ENCODE measurements at places on chromosomes 1 and 21. TPM values are rescaled to one million over a fixed set of nuclear protein-coding genes. Genes with fewer than 3 reads are reported as not detected.

GRCh38 chr1:98897479-98897878 is 107.2 kb downstream of the PLPPR5 start:
- no peak for DNase-seq

GRCh38 chr1:201353186-201353940 is 24.1 kb downstream of the TNNT2 start:
- no peak for DNase-seq

The SHE gene
- polyA plus RNA-seq, result 8.3 TPM

The OLFML3 gene
- 220 TPM for polyA plus RNA-seq

DNA sequence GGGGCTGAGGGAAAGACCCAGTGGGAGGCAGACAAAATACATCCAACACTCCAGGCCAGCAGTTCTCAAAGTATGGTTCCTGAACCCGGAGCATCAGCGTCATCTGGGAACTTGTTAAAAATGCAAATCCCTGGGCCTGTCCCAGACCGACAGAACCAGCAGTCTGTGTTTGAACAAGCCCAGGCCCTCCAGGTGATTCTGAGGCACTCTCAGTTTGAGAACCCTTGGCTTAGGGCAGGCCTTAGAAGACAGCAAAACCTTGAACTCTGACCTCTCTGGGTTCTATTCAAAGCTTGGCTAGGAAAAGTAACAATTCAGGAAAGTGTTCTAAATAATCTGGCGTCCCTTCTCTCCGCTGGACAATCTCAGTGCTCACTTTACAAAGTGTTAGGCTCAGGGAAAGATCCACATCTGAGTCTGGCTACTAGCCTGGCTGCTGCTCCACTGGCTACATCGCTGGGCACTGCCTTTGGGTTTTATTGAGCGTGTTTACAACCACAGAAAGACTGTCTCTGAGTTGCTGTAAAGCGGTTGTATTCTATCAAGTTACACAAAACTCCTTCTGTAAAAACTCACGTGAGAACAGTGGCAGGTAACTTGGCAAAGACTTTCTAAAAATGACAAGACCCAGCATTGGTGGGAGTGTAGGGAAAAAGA is 166.1 kb downstream of the HIVEP3 start:
- DNase-seq, result no peak

The FBLIM1 gene
- 41.4 TPM for polyA plus RNA-seq

GRCh38 chr1:179234863-179235262 is 5.4 kb upstream of the ABL2 start:
- no peak for DNase-seq

GRCh38 chr1:28115267-28115666 is 26.9 kb upstream of the EYA3 start:
- peak; percentile 45 for DNase-seq

DNA sequence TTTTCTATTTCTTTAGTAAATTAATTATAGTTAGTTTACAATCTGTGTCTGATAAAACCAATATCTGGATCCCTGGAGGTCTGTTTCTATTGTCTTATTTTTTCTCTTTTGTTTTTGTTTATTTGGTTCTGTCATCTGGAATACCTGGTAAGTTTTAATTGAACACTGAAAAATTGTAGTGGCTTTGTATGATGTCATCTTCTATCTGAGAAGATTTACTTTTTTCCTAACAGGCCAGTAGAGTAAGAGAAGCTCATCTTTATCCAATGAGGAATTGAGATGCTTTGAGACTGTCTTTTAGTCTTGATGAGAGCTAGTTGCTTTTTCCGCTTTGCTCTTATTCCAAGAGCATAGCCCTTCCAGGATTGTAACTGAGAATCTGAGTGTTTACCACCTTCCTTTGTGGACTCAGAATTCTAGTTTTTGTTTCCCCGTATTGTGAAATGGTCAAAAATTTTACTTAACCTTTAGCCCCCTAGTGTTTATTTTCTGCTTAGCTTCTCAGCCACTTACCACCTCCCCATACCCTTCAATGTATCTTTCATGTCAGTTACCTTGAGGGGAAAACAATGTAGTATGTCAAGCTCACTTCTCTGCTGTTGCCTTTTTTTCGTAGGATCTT is 25.0 kb downstream of the PTGFRN start:
- peak; percentile 36 for DNase-seq

The CTSK gene
- polyA plus RNA-seq, result 42.9 TPM

DNA sequence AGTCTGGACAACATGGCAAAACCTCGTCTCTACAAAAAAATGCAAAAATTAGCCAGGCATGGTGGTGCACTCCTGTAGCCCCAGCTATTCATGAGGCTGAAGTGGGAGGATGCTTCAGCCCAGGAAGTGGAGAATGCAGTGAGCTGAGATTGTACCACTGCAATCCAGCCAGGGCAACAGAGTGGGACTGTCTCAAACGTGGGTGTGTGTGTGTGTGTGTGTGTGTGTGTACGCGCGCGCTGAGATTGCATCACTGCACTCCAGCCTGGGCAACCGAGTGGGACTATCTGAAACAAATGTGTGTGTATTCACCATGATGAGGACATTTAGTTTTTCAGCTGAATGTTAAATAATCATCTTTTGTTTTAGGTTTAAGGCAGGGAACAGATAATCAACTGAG is 21.1 kb downstream of the USP1 start:
- DNase-seq, result no peak

DNA sequence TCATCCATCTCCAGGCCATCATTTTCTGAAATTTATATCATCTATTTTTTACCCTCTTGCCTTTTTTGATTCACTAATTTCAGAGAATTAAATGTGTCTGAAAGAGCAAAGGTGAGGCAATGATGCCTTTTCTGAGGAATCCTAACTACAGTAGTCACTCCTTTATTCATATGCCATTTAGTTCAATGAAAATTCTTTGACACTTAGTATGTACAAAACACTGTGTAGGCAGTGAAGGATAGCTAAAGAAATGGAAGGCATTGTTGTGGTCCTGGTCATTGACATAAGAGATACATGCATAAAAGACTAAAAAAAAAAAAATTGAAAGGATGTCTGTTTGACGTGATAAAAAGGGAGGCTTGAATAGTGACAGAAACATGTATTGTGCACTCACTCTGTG is 171.9 kb upstream of the BEND5 start:
- no peak for DNase-seq

DNA sequence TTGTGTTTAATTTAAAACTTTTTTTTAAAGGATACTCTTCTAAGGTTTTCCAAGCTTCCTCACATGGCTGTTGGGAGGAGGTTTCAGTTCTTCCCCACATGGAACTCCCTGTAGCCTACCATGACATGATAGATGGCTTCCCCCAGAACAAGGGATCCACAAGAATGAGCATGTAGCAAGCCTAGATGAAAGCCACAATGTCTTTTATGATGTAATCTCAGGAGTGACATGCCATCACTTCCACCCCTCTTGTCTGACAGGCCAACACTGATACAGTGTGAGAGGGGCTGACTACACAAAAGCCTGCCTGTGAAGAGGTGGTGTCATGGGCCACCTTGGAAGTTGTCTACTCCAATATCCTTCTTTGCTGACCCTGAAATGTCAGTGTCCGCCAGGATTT is 32.0 kb downstream of the CD34 start:
- DNase-seq, result no peak

The CLCNKB gene
- not detected for polyA plus RNA-seq

- no peak for DNase-seq
Observed at GRCh38 chr1:197388801-197389200, 120.7 kb downstream of the CRB1 start.

The LRRN2 gene
- polyA plus RNA-seq, result 8.7 TPM

The FAM72C gene
- 1.5 TPM for polyA plus RNA-seq

DNA sequence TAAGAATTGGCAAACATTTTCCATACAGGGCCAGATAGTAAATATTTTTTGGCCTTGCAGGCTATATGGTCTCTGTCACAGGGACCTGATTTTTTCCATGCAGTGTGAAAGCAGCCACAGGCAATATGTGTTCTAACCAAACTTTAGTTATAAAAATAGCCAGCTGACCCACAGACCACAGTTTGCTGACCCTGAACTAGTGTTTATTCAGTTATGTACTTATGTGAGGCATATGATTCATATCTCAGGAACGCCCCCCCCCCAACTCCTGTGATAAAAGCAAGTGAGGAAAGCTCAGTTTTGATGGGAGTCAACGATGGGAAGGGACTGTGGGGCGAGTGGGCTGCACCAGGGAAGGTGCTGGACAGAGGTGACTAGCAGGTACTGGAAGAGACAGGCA is 80.1 kb downstream of the HMGB4 start:
- peak; percentile 7 for DNase-seq

The OPTC gene
- polyA plus RNA-seq, result not detected

GRCh38 chr1:48591181-48591580 is 119.2 kb upstream of the SPATA6 start:
- no peak for DNase-seq

DNA sequence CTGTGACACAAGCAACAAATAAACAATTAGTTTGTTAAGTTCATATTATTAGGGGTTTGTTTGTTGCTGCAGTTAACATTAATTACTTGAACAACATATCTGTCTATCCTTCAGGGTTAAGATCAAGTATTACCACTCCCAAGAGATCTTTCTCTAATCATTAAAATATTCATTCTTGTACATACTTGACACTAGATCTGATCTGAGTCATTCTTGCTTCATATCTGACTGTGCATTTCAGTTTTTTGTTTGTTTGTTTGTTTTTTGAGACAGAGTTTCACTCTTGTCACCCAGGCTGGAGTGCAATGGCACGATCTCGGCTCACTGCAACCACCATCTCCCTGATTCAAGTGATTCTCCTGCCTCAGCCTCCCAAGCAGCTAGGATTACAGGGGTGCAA is 613.3 kb upstream of the PLXNA2 start:
- no peak for DNase-seq

The CLDN8 gene
- not detected for polyA plus RNA-seq

GRCh38 chr1:67433837-67434236 is 3.6 kb upstream of the SERBP1 start:
- peak; percentile 56 for DNase-seq

The KCNJ9 gene
- 0.16 TPM for polyA plus RNA-seq

DNA sequence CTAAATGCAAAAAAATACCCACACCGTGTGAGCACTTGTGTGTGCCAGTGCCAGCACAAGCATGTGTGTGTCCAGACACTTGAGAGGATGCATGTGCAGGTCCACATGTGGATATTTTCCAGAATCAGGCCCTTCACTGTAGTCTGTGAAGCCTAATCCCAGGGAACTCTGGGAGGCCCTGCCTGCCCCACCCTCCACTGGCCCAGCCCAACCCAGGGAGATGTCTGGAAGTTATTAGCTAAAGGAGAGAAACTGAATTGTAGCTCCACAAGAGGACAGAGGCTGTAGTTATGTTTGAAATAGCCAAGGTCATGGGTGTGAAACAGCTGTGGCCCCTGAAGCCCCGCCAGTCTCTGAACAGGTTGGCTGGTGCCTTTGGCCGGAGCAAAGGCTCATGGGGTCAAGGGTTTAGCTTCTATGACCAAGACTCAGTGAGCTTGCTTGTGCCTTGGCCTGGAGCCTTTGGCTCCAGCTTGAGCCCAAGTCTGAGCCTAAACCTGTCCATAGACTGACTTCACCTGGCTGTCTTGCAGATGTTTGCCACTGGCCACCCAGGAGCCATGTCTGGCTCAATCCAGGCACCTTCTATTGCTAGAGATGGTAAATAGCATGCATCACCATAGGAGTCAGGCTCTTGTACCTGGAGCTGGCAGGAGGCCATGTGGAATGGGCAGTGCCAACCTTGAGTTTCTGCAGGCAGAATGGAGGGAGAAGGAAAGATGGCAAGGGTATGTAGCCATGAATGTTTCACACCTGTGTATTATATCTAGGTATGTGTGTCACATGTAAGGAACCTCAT is 69.9 kb downstream of the TMEM53 start:
- DNase-seq, result no peak

The FCRL1 gene
- 0.33 TPM for polyA plus RNA-seq

GRCh38 chr1:152111515-152111968 is 3.7 kb downstream of the TCHH start:
- DNase-seq, result peak; percentile 38

The LMOD1 gene
- 15.6 TPM for polyA plus RNA-seq

DNA sequence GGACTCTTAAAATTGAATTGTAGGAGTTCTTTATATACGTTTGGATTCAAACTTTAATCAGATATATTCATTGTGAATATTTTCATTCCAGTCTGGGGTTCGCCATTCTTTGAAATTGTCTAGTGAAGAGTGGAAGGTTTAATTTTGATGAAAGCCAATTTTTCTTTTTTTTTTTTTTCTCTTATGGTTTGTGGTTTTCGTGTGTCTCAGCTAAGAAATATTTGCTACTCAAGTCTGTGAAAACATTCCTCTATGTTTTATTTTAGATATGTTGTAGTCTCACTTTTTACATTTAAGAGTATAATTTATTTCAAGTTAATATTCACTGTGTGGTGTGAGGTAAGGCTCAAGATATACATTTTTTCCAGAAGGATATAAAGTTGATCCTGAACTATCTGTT is 220.5 kb downstream of the KCNT2 start:
- no peak for DNase-seq

All from muscle of leg (tissue), 16 donors.